Psoas muscle (tissue), 8 donors: ENCODE measurements at places on chromosomes 5 and 9. TPM values are rescaled to one million over a fixed set of nuclear protein-coding genes. Genes with fewer than 3 reads are reported as not detected.

DNA sequence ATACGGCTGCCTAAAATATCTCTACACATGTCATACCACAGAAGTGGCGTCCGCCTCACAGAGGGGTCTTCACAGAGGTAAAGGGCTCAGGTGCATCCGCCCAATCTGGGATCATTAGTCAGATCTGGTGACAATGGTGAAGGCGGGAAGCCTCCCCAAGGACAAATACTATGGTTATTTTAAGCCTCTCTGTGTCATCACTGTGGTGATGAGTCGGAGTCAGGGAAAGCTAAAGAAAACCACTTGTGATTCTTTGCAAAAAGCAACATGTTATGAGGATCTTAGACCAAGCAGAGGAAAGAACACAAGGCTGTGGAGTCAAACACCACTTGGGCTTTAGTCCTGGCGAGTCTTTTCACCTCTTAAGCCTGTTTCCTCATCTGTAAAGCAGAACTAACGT, 190.4 kb downstream of the DRD1 start:
- no peak for DNase-seq

DBH gene
- 0.06 TPM for total RNA-seq

FOXI1 gene
- not detected for total RNA-seq

DNA sequence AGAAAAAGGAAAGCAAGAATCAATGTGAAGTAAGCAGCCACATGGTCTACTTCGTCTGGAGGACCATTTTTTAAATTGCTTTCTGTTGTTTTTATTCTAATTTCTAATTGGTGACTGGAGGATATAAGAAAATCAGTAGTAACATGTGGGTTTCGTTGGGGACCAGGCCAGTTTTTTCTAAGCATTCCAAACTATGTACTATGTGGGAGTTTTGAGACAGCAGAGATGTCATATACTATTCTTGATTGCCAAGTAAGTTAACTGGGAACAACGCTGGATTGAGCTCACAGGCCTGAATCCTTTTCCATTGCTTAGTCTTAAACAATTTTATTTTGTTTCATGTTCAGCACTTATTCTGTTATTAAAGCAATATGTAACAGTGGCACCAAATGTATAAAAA, 225.7 kb downstream of the TMEM167A start:
- no peak for DNase-seq

EMB gene
- 3.5 TPM for total RNA-seq

GRCh38 chr5:76638479-76638878, 15.3 kb upstream of the F2RL2 start:
- DNase-seq, result no peak
